Vagina (tissue), 2 donors: ENCODE measurements at places on chromosomes 11 and 22.
A peak's percentile ranks its signal among the peaks of the same experiment; 100 is the strongest.

GRCh38 chr11:126411971-126412381, 56.5 kb downstream of the ST3GAL4 start:
- DNase-seq, result no peak

DNA sequence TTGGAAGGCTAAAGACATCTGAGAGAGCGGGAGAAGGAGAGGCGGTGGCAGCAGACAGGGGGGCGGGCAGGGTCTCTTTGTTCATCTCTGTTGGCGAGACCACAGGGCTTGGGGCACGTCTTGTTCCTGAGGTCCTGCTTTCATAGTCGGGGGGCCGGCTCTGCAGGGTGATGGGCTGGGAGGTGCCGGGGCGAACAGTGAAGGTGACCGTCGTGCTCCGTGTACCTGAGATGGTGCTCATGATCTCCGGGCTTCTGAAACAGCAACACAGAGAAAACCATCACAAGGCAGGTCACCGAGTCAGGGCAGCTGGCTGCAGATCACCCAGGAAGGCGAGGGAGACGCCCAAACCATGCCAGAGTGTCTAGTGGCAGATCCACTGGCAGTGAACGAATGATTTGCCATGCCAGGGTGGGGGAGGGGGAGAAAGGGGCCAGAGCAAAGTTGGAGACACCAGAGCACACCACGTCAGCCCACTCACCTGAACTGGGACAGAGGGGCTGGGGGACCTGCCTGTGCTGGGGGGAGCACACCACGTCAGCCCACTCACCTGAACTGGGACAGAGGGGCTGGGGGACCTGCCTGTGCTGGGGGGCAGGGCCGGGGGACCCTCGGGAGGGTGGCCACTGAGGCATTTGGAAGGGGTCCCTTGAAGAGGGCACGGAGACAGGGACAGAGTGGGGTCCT, 75.0 kb downstream of the CTTN start:
- DNase-seq, result no peak

GRCh38 chr22:48282804-48283203, 1520.4 kb downstream of the TBC1D22A start:
- DNase-seq, result no peak

DNA sequence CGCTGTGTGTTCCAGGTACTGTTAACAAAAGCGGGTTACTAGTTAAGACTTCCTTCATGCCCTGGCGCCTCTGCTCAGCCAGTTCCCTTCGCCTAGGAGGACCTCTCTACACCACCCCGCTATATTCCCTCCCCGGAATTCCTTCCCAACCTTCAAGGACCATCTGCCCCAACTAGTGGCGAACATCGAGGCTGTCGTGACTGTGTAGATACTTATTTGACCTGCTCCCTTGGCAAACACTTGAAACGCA, 450 bp upstream of the BCL2L13 start:
- DNase-seq, result no peak

GRCh38 chr11:15266999-15267398, 152.3 kb downstream of the INSC start:
- DNase-seq, result no peak

- DNase-seq, result no peak
These were observed 1277.5 kb upstream of the CNTN5 start for GRCh38 chr11:97743205-97743742.

- no peak for DNase-seq
These were observed 19.1 kb downstream of the ABCC8 start for GRCh38 chr11:17457396-17458173.

DNA sequence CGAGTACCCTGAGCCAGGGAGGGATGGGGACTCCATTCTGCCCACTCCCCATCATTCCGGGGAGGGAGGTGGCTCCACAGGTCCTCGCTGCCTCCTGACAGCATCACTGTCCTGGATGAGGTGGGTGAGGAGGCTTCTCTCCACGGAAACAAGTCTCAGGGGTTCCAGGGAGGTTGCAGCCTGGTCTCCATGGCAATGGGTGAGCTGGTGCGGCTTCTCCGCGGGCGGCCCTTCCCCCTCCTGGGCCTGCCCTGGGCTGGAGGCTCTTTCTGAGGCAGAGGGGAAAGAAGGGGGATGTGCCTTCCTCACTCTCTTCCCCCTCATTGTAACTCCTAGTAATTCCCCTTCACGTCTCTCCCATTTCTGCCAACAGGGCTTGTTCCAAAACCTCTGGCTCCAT, 37.1 kb upstream of the PARVG start:
- no peak for DNase-seq

DNA sequence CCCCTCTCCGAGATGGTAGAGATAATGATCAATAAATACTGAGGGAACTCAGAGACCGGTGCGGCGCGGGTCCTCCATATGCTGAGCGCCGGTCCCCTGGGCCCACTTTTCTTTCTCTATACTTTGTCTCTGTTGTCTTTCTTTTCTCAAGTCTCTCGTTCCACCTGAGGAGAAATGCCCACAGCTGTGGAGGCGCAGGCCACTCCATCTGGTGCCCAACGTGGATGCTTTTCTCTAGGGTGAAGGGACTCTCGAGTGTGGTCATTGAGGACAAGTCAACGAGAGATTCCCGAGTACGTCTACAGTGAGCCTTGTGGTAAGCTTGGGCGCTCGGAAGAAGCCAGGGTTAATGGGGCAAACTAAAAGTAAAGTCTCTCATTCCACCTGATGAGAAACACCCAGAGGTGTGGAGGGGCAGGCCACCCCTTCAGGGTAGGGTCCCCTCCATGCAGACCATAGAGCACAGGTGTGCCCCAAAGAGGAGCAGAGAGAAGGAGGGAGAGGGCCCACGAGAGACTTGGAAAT, 43.2 kb downstream of the IGLL1 start:
- no peak for DNase-seq

GRCh38 chr11:47589584-47589976, 3.1 kb downstream of the FAM180B start:
- no peak for DNase-seq

DNA sequence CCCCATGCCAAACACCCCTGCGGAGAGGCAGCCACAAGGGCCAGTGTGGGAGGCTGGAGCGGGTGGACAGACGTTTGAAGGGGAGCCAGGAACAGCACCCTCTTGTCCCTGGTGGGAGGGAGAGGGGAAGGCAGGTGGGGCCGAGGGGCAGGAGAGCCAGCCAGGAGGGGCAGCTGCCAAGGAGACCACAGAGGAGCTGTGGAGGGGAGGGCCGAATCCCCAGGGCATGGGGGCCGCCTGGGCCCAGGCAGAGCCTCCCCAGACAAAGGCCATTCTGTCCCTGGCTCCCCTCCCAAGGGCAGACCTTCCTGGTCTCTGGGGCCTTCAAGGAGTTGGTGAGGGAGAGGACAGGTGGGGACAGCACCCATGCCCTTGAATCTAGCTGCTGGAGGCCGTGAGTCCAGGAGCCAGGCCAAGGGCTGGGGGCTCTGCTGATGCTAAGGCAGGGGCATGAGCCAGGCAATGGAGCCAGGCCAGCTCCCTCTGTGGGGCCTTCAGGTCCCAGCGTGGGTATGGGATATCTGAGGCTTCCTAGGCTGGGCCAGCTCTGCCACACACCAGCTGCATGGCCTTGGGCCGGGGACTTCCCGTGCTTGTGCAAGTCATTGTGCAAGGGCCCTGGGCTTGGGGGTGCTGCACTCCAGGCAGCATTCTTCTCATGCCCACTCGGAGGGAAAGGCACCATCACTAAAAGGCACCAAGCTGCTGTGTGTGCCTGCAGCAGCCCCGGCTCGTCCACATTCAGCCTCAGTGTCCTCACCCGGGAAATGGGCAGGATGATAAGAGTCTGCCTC, 11.4 kb downstream of the EMID1 start:
- DNase-seq, result no peak

DNA sequence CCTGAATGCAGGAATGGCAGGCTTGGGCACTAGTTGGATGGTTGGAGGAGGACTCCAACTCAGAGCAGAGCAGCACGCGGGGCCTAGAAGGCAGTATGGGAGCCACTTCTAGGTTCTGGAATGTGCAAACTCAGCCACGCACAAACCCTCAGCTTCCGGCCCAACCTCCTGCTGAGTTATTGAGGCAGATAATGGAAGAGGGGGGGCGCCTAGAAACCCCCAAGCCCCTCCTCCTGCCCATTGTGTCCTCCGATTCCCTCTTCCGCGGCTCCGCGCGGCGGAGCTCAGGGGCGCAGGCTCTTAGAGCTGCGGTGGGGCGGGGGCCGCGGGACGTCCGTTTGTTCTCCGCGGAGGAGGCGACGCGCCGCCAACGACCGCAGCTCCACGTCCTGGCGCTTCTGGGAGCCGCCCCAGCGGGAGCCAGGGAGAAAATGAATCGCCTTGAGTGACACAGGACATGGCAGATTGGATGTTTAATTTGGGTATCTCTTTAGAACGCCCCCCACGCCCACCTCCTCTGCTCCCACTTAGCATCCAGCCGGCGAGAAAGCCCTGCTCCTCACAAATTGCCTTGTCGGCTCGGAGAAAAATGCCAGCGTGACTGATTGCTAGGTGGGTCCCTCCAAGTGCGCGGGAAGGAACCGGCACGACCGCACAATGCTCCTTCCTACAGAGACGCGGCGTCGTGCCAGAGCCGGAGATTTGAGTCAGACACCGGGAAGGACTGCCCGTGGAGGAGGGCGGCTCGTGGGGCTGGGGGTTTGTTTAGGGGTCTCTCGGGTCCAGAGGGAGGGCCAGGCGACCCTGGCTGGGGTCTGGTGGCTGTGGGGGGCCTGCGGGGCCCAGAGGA, 144.6 kb downstream of the NECTIN1 start:
- DNase-seq, result no peak

- no peak for DNase-seq
These were observed 28.6 kb downstream of the LIF start for GRCh38 chr22:30217698-30218560.

GRCh38 chr11:121104312-121104762, 3.3 kb downstream of the TECTA start:
- peak; percentile 72 for DNase-seq

GRCh38 chr11:71112990-71113389, 139.4 kb downstream of the SHANK2 start:
- no peak for DNase-seq
